Hippocampal formation (tissue), 2 donors: ENCODE measurements at places on chromosomes 13 and 19.
A peak's percentile ranks its signal among the peaks of the same experiment; 100 is the strongest.

GRCh38 chr13:34241332-34241731 is 423.4 kb downstream of the RFC3 start:
- no peak for DNase-seq

DNA sequence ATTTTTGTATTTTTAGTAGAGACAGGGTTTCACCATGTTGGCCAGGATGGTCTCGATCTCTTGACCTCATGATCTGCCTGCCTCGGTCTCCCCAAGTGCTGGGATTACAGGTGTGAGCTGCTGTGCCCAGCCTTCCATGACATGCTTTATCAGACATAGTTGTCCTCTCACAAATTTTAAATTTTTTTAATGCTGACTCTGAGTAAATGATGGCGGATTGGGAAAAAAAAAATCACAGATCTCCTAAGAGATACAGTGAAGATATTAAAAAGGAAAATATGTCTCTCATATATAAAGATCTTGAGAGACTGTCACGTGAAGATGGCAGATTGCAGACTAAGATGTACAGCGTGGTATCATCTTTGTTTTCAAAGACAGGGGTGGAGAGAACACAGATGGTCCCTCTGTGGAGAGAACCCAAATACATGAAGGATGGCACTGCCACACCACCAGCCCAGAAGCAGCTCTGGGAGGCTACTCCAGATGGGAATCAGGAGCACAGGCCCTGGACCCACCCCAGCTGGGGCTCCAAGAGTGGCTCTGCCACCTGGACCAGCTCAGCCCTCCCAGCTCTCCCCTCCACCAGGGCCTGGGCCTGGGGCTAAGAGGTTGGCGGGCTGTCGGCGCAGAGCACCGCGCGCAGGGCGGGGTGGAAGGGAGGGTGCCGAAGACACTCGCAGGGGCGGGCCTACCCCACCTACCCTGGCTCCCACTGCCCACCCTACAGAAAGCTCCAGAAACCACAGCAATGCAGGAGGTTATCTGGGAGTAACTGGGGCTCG is 20.0 kb upstream of the CCNP start:
- DNase-seq: no peak

DNA sequence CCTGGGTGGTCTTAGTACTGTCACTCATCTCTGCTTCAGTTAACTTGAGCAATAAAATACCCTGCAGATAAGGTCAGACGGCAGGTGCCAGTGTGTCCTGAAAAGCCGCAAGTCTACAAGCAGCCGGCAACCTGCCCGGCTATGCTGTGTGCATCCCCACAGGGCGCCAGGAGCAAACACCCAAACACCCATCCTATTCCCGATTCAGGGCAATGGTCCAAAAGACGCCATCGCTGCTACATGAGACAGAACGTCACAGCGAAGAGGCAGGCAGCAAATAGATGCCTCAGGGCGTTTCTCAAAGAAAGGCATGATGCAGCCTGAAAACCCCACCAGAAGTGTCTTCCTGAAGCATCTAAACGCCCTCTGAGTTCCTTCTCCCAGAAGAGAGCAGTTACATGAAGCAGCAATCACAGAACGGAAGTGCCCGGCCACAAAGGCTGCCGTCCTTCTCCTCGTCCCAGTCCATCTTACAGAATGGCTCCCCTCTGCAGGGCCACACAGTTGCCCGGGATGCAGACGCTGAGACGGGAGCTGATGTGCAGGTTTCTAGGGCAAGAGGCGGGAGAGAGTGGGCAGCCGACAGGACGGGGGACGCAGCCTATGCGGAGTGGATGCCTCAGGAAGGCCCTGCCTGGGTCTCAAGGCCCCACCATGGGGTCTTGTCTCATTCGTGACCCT is 35.1 kb downstream of the RASA3 start:
- DNase-seq: no peak

- DNase-seq: no peak
Observed at GRCh38 chr13:50132904-50133357, 117.7 kb downstream of the KCNRG start.

DNA sequence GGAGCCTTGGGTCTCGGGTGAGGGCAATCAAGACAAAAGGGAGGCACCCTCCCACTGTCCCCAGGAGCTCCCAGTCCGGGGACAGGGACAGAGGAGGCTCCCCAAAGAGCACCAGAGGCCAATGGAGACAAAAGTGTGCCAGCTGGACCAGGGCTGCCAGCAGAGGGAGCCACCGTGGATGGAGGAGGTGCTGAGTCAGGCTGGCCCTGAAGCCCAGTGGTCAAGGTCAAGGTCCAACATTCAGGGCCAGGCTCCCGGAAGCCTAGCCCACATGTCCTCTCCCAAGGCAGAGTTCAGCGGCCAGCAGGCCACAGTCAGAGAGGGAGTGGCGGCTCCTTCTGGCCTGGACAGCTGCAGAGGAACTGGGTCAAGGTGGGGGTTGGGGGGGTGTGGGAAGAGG is 8.4 kb downstream of the COL5A3 start:
- DNase-seq: no peak

DNA sequence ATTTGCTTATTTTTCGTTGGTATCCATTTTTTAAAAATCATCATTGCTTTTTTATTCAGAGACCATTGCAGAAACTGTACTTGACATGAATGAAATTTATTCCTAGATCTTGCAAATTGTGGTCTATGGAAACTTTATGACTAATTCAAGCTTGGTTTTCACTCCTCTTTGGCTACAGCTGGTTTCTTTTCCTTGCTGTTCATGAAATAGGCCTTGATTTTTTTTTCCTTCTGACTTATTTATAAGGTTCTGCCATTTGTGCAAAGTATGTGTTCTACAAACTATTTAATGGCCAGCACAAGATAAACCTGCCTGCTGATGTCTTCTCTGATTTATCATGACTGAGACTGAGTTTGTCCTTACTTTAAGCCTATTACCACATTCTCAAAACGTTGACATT is 764.0 kb upstream of the SLITRK5 start:
- no peak for DNase-seq

DNA sequence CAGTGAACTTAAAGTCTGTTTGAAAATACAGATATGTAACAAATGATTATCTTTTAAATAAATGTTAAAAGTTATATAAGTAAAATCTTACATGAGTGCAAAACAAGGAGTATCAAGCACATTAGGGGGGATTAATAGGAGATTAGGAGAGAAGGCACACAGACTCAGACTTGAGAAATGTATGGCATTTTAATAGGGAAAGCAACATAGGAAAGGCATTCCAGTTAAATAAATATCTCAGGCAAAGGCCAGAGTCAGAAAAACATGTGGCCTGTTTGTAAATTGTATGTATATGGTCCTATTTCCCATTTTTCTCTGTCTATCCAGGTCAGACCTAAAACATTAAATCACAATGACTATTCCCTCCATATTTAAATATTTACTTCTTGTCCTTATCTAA is 462.7 kb downstream of the GPC6 start:
- DNase-seq: no peak

GRCh38 chr13:66414066-66414800 is 815.9 kb downstream of the PCDH9 start:
- DNase-seq: no peak

DNA sequence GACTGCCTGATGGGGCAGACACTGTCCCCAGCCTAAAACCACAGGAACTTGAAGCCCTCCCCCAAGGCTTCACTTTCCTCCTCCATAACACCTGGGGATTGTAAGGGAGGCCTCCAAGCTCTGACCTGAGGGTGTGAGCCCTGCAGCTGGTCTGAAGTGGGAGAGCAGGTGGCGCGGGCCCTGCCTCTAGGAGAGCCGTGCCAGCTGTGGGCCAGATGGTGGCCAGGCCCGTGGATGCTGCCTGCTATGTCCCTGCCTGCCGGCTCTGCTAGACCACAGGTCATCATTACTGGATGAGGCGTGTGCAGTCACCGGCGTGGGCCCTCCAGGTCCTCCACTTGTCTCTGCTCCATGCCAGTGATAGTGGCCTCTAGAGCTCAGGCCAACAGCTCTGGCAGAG is 3.5 kb upstream of the KLHL26 start:
- DNase-seq: no peak

GRCh38 chr19:53010494-53010893 is 3.2 kb upstream of the ERVV-1 start:
- no peak for DNase-seq

- DNase-seq: no peak
Observed at GRCh38 chr19:788983-789700, 8.1 kb upstream of the PTBP1 start.

DNA sequence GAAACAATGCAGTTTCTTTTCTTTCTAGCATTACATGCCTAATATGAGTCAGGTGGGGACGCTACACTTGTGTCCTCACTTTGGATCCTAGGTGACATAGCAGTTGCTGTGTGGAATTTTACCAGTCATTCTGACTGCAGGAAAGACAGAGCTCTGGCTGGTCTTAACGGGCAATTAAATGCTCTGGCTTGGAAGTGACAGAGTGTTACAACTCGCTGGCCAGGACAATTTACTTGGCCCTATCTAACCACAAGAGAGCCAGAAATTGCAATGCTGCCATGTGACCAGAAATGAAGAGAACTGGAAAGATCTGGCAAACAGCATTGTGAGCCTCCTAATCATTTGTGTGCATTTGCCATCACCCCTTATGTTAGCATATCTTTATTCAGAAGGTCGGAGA is 351.1 kb downstream of the DCT start:
- DNase-seq: peak; percentile 51

- peak; percentile 36 for DNase-seq
Observed at GRCh38 chr19:7926021-7926726, at the start of gene CTXN1. Gene CTXN1, minus strand, starts transcription at chr19:7926135. Its CDS starts 597 bp downstream, at chr19:7925538.

GRCh38 chr19:55247621-55248099 is 11.2 kb downstream of the PPP6R1 start:
- no peak for DNase-seq

DNA sequence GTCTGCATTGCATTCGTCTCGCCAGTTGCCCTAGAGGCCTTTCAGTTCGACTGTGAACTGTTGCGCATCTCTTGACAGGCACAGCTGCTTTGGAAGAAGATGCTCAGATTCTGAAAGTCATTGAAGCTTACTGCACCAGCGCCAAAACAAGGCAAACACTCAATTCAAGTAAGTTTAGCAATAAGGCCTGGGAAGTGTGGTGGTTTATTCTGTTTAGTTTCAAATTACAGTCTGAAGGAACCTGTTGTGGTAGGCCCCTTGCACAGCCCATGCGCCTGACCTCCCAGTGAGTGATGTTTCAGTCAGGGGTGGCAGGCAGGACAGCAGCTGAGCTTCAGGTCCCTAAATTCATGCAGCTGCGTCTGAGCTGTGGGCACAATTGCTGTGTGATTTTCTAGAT is 32.2 kb upstream of the TEX29 start:
- no peak for DNase-seq

DNA sequence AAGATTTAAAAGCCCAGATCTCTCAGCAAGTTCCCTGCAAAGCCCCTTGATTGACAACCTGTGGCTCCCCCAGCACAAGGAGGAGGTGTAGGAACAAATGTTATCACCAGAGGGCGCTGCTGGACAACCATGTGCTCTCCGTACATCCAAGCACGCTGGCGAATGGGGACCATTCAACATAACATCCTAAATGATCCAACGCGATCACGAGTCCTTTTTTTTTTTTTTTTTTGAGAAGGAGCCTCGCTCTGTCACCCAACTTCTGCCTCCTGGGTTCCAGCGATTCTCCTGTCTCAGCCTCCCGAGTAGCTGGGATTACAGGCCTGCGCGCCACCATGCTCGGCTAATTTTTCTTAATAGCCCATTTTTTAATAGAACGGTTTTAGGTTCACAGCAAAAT is 52.0 kb downstream of the NWD1 start:
- DNase-seq: peak; percentile 8

DNA sequence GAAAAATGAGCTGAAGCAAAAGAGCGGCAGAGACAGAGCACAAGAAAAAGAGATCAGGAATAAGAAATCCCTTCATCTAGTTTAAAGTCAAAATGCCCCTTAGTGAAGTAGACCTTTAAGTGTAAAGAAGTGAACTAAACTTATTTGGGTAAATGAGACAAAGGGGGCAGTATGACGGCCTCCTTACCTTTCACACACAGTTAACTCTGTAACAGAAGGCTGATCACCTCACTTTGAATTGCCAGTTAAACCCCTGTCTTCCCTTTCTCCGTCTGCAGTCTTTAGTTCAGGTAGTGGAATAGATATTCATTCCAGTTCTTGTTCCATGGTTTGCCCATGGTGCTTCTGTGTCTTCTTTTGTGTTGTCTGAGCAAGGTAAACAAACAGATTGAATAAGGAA is 1029.8 kb downstream of the DIAPH3 start:
- no peak for DNase-seq

- no peak for DNase-seq
Observed at GRCh38 chr19:48170817-48171347, 402 bp downstream of the ZSWIM9 start.

DNA sequence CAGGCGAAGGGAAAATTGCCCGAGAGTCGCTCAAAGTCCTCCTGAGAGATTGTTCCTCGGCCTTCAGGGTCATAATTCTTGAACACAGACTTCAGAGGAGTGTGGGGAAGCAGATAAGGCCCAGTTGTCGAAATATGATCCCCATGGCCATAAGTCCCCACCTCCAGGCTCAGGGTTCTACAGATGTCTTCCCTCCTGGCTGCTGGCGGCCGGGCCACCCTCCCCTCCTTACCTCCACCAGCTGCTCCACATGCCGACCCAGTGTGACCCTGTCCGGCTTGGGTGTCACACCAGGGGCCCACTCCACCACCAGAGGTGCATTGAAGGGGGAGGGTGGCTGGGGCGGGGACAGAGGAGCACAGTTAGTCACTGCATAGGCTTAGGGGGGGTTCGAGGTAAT is 10.1 kb downstream of the FAM98C start:
- DNase-seq: no peak

GRCh38 chr13:112014857-112015256 is 52.1 kb upstream of the SOX1 start:
- no peak for DNase-seq

GRCh38 chr13:50122455-50122854 is 107.2 kb downstream of the KCNRG start:
- DNase-seq: no peak

DNA sequence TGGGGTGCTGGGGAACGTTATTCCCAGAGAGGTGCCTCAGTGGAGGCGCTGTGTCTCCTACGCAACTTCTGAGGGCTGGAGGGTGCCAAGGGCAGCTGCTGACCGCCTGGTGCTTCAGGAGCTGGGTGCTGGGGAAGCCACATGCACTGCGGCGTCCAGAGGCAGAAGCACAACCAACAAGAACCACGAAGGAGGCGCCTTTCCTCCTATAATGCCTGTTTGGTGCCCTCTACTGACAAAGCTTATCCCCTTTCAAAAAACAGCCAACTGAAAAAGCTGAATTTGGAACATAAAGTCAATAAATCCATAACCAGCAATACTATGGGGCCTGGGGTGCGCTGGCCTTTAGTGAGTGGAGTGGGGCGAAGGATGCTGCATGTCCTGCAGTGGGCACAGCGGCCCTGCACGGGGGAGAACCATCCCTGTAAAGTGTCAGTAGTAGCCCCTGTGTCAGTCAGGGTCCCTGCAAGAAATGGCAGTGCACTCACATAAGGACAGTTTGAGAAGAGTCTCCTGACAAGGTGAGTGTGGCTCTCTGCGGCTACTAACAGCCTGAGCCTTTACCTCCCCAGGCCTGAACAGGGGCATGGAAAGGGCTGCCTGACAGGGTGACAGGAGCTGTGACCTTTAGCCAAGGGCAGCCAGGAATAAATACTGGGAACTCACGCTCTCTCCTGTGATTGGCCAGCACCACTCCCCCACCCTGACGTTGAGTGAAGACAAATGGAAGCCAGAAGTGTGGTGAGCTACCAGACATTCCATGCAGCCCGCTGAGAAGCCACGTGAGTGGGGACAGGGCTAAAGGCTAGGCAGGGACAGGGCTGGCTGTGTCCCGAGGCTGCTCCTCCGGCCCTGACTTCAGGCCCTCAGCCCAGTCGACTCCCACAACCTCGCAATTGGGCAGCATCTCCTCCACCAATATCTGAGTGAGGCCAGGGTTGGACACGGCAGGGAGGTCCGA is 4.5 kb upstream of the B3GNT8 start:
- no peak for DNase-seq

GRCh38 chr13:98559169-98559568 is 17.7 kb downstream of the STK24 start:
- DNase-seq: no peak
